ENCODE measurements at places on chromosomes 2 and 18.

DNA sequence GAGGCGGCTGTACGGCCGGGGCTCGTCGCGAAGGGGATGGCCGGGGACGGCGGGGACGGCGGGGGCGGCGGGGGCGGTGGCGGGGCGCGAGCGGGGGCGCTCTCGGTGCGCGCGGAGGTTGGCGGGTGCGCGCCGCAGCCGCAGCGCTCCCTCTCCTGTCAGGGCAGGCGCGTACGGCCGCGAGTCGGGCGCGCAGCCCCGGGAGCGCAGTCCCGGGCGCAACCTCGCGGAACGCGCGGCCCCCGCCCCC is 296 bp upstream of the GRHL1 start:
- H3K27ac ChIP-seq = peak overlapping the region; percentile 65
- no peak for ATAC-seq
- H3K36me3 ChIP-seq = no peaks in the 10 kb centered on the region
- H3K4me1 ChIP-seq = peaks cover 14% of the 10 kb centered on the region

DNA sequence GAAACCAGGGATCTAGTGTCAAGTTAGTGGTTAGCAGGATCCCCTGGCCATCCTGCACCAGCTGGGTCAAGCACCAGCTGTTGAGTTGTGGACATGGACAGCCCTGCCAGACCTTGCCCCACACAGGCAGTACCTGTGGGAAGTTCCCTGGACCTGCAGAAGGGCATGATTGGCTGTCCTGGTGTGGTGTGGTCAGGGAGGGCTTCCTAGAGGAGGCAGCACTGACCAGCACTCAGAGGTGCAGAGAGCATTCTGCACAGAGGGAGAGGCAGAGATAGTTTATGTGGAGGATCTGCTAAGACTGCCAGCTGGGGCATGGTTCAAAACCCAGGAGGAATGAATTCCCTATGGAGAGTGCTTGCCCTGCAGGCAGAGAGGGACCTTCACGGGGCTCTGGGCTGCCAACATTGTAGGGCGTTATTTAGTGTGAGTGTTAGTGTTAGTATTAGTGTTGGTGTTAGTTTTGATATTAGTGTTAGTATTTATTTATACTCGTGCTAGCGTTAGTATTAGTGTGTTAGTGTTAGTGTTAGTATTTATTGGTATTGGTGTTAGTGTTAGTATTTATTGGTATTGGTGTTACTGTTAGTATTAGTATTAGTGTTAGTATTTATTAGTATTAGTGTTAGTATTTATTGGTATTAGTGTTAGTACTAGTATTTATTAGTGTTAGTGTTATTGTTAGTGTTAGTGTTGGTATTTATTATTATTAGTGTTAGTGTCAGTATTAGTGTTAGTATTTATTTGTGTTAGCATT is 31.9 kb downstream of the TWIST2 start:
- no peaks in the 10 kb centered on the region for H3K36me3 ChIP-seq
- no peak overlapping the region for H3K27ac ChIP-seq

GRCh38 chr2:190459881-190460280 is 51.7 kb downstream of the MFSD6 start:
- no peak overlapping the region for H3K4me3 ChIP-seq
- H3K27me3 ChIP-seq = no peaks in the 10 kb centered on the region
- no peaks in the 10 kb centered on the region for H3K36me3 ChIP-seq
- H3K27ac ChIP-seq = no peak overlapping the region

DNA sequence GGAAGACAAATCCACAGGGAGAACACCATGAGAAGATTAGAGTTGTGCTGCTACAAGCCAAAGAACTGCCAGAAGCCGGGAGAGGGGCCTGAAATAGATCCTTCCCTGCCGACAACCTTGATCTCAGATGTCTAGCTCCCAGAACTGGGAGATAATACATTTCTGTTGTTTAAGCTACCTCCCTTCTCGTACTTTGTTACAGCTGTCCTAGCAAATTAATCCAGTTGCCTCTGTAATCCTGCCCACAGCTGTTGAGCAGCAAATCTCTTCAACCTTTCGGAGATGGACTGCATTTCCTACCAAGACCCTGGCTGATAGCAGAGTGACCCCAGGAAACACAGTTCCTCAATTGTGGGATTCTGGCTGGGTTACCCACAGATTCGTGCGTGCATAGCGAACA is 2.6 kb upstream of the TBC1D8 start:
- ATAC-seq = no peak
- no peaks in the 10 kb centered on the region for H3K27me3 ChIP-seq
- no peak overlapping the region for H3K27ac ChIP-seq
- no peaks in the 10 kb centered on the region for H3K36me3 ChIP-seq
